BJ (cell line): ENCODE measurements at places on chromosomes 1 and 21. TPM values are rescaled to one million over a fixed set of nuclear protein-coding genes. Genes with fewer than 3 reads are reported as not detected.

Gene NLRP3
- 0.02 TPM in 1 of 2 replicates, not detected in the other for polyA plus RNA-seq

Gene SGIP1
- polyA plus RNA-seq: 49.4 and 62.3 TPM in 2 replicates

Gene SAMD13
- polyA plus RNA-seq: 0.20 and 0.43 TPM in 2 replicates

Gene TSPEAR
- polyA plus RNA-seq: not detected in 2 replicates

Gene TSSK3
- polyA plus RNA-seq: 0.39 and 0.42 TPM in 2 replicates

Gene CAPN9
- not detected in 2 replicates for polyA plus RNA-seq

Gene G0S2
- polyA plus RNA-seq: 0.43 and 0.61 TPM in 2 replicates
